ENCODE measurements at places on chromosomes 12 and 14. TPM values are rescaled to one million over a fixed set of nuclear protein-coding genes. Genes with fewer than 3 reads are reported as not detected.

The EGLN3 gene
- 3.9 TPM for total RNA-seq

The CCDC196 gene
- total RNA-seq, result not detected

The TWF1 gene
- total RNA-seq, result 80.7 TPM

The NFE2 gene
- 0.24 TPM for total RNA-seq

The KRT85 gene
- total RNA-seq, result not detected

The CD163L1 gene
- total RNA-seq, result 0.52 TPM

The MBD6 gene
- 32.2 TPM for total RNA-seq

The RDH12 gene
- total RNA-seq, result 0.13 TPM

The MARK3 gene
- 58.6 TPM for total RNA-seq

The SLC35F4 gene
- not detected for total RNA-seq

The MDGA2 gene
- not detected for total RNA-seq

The PAX9 gene
- total RNA-seq, result 1.8 TPM

The RD3L gene
- total RNA-seq, result not detected

The BEGAIN gene
- total RNA-seq, result 11.0 TPM

The SERPINA3 gene
- total RNA-seq, result 5.7 TPM

The CDH24 gene
- 4.2 TPM for total RNA-seq

The KRT83 gene
- total RNA-seq, result 5.4 TPM

The SLC39A5 gene
- total RNA-seq, result not detected

The RPL10L gene
- not detected for total RNA-seq

The CLEC9A gene
- total RNA-seq, result not detected
